ENCODE measurements at places on chromosomes 4 and X. TPM values are rescaled to one million over a fixed set of nuclear protein-coding genes. Genes with fewer than 3 reads are reported as not detected.

Gene FAM9B
- not detected for total RNA-seq

Gene RASGEF1B
- total RNA-seq = not detected

Gene CFAP99
- total RNA-seq = not detected

Gene KLF8
- total RNA-seq = under 0.01 TPM

Gene NHS
- 1.4 TPM for total RNA-seq

Gene TSC22D3
- 18.2 TPM for total RNA-seq

Gene ENAM
- total RNA-seq = not detected

Gene DCAF4L1
- 0.23 TPM for total RNA-seq

Gene OPRPN
- total RNA-seq = not detected

Gene HSFX2
- total RNA-seq = not detected

Gene IL9R
- not detected for total RNA-seq

Gene ATRX
- total RNA-seq = 101 TPM

Gene ATP1B4
- not detected for total RNA-seq

Measured in smooth muscle cell of the umbilical artery (primary cell).